ENCODE measurements at places on chromosomes 11 and 22.
A peak's percentile ranks its signal among the peaks of the same experiment; 100 is the strongest.

DNA sequence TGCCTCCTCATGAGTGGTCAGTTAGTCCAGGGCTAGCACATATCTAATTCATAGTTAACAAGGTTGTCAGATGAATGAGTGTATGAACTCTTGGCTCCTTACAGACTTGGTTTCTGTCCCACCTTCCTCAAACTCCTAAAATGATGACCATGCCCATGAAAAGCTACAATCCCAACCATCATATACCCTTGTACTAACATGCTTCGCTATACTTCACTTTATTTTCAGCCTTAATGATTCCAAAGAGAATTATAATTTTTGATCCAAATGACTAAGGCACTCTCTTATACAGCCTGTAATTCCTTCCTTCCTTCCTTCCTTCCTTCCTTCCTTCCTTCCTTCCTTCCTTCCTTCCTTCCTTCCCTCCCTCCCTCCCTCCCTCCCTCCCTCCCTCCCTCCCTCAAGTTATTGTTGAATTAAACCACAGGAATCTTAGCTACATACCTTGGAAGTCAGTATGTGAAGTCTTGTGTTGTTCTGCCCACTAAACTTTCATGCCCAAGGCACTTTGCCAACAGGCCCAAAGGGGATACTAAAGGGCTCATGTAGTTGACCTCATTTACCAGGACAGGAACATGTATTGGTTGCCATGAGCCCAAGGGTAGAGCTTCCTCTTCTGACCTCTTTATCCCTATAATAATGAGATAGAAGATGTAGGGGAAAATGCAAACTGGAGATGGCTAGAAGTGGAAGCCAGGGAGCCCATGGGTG lies 37.4 kb downstream of the CALCA start:
- DNase-seq = no peak

- no peak for DNase-seq
These were observed 148.1 kb downstream of the DYNC2H1 start for GRCh38 chr11:103257360-103257759.

DNA sequence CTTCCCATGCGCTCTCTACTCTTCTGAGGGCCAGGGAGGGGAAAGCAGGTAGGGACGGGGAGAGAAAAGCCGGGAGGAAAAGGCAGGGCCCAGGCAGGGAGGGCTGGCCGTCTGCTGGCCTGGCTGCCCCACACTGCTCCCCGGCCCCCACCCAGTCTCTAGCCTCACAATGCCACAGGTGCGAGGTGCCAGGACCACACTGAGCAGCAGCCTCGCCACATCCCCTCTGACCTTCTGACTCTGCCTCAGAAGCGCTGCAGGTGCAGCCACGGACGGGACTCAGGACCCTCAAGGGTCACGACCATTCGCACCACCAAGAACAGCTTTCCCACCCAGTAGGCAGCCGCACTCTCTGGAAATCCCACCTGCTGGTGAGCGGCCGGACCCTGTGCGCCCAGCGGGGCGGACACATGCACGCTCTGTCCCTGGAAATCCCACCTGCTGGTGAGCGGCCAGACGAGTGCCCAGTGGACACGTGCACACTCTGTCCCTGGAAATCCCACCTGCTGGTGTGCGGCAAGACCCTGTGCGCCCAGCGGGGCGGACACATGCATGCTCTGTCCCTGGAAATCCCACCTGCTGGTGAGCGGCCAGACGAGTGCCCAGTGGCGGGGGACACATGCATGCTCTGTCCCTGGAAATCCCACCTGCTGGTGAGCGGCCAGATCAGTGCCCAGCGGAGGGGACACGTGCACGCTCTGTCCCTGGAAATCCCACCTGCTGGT lies 20.1 kb downstream of the TOLLIP start:
- DNase-seq = no peak

- DNase-seq = no peak
These were observed 113.1 kb upstream of the NNMT start for GRCh38 chr11:114183044-114183511.

DNA sequence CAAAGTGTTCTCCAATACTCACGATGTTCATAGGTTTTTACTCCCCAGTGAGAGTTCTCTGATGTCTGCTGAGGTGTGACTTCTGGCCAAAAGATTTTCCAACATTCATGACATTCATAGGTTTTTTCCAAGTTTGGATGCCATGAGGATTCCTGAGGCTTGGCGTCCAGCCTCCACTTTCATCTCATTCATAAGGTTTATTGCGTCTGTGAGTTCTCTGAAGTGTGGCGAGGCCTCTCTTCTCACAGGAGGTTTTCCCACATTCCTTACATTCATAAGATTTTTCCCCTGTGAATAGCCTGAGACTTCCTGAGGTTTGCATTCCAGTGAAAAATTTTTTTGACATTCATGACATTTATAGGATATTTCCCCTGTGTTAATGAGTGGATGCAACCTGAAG lies 1014.1 kb downstream of the LRRC4C start:
- no peak for DNase-seq

DNA sequence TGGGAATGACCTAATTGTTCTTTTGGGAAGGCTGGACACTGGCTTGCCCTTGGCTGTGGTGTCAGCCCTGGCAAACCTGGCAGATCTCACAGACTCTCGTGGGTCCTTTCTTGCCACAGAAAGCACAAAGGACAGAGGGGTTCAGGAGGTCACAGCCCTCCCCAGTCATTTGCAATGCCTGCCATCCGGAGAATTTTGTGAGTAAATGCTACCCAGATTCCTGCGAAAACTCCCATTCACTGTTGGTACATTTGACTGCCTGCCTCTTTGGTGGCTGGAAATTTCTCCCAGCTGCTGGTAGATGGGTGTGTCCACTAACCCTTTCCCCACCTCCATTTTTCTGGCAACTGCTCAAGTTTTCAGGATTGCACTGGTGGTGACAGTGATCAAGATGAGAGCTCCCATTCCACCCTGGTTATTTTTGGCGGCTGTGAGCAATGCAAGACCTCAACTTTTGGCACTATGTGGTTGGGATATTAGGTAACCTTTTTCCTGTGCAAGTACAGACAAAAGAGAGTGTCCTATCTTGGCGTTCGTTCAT lies 155.7 kb downstream of the NAV2 start:
- no peak for DNase-seq

- no peak for DNase-seq
These were observed 87.8 kb upstream of the GALNT18 start for GRCh38 chr11:11709447-11710239.

DNA sequence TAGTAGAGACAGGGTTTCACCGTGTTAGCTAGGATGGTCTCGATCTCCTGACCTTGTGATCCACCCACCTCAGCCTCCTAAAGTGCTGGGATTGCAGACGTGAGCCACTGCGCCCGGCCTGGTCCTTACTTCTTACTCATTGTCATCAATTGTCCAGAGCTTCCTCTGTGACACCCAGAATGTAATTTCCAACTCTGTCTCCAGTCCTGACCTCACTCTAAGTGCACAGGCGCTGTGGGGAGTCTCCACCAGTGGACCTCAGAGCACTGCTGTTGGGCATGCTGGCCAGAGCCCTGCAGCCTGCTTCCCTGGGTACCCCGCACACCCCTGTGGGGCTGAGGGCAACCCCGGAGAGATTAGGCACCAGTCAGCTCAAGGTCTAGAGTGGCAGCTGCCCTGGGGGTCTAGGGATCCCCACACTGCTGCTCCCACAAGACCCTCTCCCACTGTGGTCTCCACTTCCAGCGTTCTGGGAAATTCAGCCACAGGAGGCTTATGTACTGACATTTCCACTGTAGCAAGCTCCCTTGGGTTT lies 1140.3 kb downstream of the TBC1D22A start:
- no peak for DNase-seq

- peak; percentile 45 for DNase-seq
These were observed 3.9 kb upstream of the BCL9L start for GRCh38 chr11:118929501-118930093.

DNA sequence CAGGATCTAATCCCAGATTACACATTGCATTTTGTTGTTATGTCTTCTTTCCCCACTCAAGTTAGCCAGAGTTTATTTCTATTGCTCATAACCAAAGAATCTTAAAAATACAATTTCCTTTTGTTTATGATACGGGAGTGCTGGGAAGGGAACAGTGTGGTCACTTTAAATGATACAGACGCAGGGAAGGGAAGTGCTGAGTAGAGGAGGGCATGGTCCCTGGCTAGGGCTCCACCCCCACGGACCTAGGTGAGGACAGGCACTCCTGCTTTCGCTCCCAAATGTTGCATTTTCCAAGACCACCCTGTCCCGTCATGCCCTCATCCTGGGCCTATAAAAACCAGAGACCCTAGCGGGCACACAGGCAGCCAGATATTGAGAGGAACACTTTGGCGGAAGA lies 30.6 kb upstream of the NARS2 start:
- DNase-seq = no peak

DNA sequence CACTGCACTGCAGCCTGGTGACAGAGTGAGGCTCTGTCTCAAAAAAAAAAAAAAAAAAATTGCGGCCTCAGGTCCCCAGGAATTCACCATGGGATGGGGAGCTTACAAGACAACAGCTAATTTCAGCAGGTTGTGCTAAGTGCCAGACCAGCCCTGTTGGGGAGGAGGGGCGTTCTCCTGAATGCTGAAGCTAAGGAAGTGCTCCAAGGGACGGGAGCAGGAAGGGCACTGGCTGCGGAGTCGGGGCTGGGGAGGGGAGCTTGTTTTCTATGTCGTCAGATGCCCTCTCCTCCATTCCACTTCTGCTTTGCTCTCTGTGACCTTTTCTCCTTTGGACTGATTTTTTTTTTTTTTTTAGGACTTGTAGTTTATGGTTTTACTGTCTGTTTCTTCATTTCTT lies 4.5 kb downstream of the ADAMTS15 start:
- DNase-seq = peak; percentile 9

GRCh38 chr22:45210577-45210976 lies 30.1 kb downstream of the KIAA0930 start:
- DNase-seq = no peak

- peak; percentile 84 for DNase-seq
These were observed 1.8 kb upstream of the MARK2 start for GRCh38 chr11:63837027-63837688.

GRCh38 chr11:45472716-45473317 lies 186.7 kb upstream of the SYT13 start:
- no peak for DNase-seq

DNA sequence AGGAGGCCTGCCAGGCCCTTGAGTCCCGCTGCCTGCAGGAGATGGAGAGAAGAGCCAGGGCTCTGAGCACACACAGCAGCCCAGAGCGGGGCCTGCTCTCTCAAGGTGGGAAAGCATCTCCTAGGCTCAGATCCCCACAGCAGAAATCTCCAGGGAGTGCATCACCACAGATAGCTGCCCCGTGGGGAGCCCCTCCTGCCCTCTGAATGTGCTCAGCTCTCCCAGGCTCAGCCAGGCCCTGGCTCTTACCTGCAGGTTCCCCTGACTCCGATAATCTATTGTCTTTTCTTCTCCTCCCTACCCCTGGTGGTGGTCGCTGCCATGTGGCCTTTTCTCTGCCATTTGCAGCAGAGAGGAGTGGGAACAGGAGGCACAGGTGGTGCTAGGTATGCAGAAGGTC lies 49.9 kb downstream of the BTG4 start:
- no peak for DNase-seq

DNA sequence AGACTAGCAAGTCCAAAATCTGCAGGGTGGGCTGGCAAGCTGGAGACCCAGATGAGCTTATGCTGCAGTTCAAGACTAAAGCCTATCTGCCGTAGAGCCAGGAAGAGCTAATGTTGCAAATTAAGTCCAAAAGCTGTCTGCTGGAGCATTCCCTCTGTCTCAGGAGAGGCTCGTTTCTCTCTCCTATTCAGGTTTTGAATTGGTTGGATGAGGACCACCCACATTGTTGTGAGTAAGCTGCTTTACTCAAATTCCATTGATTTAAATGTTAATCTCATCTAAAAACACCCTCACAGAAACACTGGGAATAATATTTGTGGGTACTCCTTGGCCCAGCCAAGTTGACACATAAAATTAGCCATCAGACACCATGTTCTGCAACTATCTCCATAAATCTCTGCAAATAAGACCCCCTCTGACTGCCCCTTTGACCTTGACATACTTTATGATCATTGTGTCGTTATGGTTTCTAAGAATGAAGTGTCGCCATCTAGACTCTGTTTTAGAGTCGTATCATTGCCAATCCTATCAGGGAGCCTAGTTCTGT lies 16.8 kb upstream of the CUL5 start:
- DNase-seq = no peak

- DNase-seq = no peak
These were observed 14.0 kb upstream of the AMPD3 start for GRCh38 chr11:10441091-10441490.

DNA sequence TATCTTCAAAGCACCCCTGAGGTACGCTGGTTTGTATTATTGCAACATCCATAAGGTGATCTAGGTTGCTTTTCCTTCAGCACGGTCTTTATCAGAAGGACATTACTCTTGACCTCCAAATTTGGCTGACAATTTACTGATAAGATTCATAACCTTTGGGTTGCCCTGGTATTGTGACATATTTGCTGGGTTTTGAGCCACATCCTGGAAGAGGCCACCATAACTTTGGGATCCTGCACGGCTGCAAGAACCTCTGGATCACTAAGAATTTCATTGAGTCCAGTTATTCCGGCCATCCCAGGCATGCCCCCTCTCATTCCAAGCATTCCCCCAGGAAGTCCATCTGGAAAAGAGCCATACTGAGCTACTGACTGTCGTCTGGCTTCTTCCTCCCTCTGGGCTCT lies 6.5 kb upstream of the PLET1 start:
- no peak for DNase-seq

GRCh38 chr11:65184146-65184545 lies 2.4 kb downstream of the CAPN1 start:
- no peak for DNase-seq

- no peak for DNase-seq
These were observed 18.6 kb downstream of the LSP1 start for GRCh38 chr11:1871531-1871930.

DNA sequence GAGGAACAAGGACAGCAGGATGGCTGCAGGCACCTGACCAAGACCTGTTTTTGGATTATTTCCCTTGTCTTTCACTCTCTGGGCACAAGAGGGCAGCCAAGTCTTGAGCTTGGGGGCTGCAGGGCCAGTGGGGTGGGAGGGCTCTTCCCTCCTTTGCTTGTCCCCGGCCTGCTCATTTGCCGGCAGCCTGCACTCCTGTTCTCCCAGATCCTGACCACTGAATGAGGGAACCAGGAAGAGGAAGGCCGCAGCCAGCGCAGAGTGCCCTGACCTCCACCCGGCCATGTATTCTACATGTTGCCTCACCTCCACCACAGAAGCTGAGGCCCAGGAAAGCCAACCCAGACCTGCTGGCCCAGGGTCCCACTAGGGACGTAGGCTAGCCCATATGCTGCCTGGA lies 15.5 kb upstream of the NNMT start:
- DNase-seq = peak; percentile 48

DNA sequence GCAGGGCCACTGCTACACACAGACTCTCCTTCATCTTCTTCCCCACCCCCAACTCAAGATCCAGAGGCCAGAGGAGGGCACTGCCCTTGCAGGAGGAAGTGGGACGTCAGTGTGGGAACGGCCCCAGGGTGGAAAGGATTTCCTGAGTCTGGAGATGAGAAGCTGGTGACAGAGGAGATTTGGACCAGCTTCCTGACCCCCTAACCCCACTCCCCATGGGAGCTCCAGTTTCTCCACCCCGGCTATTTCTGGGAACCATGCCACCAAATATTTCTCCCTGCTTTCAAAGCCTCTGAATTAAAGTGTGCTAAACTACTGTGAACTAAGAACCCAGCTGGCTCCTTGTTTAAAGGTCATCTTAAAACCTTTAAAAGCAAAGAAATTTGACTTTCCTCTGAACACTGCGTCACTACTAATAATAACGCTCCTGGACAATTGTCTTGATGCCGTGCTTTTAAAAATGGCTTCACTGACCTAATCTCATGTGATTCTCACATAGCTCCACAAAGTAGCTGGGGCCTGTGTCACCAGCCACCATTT lies 46.6 kb downstream of the CWC15 start:
- peak; percentile 37 for DNase-seq

Measured in suppressor macrophage treated with lipopolysaccharide for 4 hours (primary cell).